ENCODE measurements at places on chromosomes 3 and 15.

DNA sequence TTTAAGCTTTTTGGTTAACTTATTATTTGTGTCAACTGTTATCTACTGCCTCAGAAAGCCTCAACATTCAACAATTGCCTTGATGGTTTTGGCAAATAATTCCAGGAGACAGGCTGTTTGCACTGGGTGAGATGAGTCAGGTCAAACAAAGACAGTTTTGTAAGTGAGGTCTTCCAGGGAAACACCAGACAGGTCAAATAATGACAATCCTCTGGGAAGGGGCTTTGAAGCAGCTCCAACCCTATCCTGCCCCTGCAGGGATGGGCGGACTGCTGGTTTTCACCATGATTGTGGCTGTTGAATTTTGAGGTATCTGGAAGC lies 79.4 kb upstream of the PRR23E start:
- no peak for DNase-seq

- no peak for DNase-seq
These were observed 108.6 kb downstream of the AKAP13 start for GRCh38 chr15:85488997-85489396.

DNA sequence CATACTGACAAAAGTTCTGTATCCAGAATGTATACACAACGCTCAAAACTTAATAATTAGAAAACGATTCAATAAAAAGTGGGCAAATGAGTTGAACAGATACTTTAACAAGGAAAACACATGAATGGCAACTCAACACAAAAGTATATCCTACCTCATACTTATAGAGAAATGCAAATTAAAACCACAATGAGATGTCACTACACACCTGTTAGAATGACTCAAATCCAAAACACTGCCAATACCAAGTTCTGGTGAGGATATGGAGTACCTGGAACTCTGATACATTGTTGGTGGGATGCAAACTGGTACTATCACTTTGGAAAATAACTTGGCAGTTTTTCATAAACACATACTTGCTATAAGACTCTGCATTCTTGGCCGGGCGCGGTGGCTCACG lies 42.1 kb downstream of the PRTG start:
- DNase-seq, result no peak

GRCh38 chr3:21290557-21290956 lies 460.5 kb downstream of the ZNF385D start:
- no peak for DNase-seq

GRCh38 chr15:63029676-63030075 lies 12.9 kb upstream of the TPM1 start:
- DNase-seq, result no peak

GRCh38 chr3:97992547-97993173 lies 20.4 kb upstream of the RIOX2 start:
- DNase-seq, result no peak

DNA sequence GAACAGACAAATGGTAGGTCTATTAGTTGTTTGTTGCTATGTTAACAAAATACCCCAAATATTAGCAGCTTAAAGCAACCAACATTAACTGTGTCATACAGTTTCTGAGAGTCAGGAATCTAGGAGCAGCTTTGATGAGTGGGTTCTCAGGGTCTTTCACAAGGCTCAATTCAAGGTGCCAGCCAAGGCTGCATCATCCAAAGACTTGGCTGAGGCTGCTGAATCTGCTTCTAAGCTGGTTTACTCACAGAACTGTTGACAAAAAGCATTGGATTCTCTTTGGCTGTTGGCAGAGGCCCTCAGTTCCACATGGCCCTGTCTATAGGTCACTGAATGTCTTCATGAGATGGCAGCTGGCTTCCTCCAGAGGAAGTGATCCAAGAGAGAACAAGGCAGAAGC lies 40.3 kb upstream of the TSC22D2 start:
- no peak for DNase-seq

GRCh38 chr15:55535436-55535835 lies 27.4 kb upstream of the DNAAF4 start:
- no peak for DNase-seq

DNA sequence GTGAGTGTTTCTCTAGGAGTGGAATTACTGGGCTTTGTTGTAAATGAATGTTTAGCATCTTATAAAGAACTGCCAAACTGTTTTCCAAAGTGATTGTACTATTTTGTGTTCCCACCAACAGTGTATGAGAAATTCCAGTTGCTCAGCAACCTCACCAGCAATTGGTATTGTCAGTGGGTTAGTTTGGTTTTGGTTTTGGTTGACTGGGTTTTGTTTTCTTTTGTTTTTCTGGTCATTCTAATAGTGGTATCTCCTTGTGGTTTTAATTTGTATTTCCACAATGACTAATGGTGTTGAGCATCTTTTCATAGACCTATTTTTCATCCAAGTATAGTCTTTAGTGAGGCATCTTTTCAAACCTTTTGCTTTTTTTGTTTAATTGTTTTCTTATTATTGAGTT lies 27.1 kb downstream of the FILIP1L start:
- peak; percentile 82 for DNase-seq

- no peak for DNase-seq
These were observed 14.0 kb downstream of the RPSA start for GRCh38 chr3:39420543-39420942.

DNA sequence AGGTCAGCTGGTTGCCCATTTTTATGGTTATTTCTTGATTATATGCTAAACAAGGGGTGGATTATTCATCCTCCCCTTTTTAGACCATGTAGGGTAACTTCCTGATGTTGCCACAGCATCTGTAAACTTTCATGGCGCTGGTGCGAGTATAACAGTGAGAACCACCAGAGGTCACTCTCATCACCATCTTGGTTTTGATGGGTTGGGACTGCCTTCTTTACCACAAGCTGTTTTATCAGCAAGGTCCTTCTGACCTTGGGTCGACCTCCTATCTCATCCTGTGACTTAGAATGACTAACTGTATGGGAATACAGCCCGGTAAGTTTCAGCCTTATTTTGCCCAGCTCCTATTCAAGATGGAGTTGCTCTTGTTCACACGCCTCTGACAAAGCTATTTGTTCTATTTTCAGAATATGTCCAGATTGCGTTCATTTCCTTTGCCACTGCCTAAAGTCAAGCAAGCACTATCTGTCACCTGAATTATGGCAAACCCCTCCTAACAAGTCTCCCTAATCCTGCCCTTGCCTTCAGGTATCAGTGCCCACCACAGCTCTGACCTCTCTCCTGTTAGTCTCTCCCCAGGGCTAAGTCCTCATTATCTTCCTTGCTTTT lies 308.5 kb downstream of the ROBO2 start:
- peak; percentile 23 for DNase-seq

DNA sequence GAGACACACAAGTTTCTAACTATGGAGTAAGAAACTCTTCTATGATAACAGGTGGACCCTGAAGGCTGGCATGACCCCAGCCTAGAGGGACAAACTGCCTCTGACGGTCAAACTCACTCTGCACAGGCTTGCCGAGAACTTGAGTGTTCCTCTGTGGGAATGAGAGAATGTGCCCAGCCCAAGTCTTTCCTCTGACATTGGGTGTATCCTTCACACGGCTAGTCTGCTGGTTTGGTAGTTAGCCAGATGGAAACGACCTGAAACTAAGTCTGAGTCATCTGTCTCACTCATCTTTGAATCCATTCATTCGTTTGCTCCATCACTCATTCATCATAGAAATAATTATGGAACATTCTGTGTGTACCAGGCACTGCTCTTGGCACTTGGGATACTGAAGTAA lies 198.4 kb downstream of the ATP10A start:
- DNase-seq, result no peak

- DNase-seq, result no peak
These were observed 98.0 kb downstream of the KCNAB1 start for GRCh38 chr3:156218353-156218744.

DNA sequence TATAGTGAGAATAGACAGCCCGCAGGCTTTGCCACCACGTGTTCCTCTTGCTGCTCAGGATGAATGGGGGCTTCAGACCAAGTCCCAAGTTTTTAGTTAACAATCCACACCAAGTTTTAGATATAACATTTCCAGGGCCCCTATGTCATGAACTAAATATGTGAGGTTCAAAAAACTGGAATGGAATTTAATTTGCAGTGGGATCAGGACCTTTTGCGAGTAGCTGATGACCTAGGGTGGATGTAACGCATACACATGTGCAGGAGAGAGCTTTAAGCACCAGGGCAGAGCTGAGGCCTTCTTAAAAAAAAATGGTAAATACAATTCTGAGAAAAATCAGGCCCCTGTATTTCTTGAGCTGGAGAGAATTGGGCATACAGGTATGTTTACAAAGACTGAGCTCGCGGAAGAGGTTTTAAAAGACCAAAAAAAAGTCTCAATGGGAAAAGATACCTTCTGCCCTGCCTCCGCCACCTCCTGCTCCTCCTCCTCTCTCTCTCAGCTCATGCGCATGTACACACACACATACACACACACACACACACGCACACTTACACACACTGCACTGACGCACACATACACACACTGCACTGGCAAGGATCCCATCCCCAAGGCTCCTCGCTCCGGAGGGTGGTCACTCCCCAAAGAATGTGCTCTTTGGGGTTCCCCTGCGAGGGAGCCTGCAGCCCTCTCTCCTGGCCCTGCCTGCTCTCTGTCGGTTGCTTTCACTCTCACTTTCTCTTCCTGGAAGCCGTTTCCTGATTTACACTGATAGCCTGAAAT lies 48.2 kb upstream of the IGF1R start:
- DNase-seq, result peak; percentile 36
